ENCODE measurements at places on chromosomes 4 and X.

GRCh38 chr4:184899261-184900134, 73.7 kb upstream of the ACSL1 start:
- DNase-seq, result no peak

- DNase-seq, result no peak
Measured at GRCh38 chrX:21289232-21289631, 85.0 kb upstream of the CNKSR2 start.

GRCh38 chr4:40114206-40114605, 57.6 kb downstream of the N4BP2 start:
- no peak for DNase-seq

DNA sequence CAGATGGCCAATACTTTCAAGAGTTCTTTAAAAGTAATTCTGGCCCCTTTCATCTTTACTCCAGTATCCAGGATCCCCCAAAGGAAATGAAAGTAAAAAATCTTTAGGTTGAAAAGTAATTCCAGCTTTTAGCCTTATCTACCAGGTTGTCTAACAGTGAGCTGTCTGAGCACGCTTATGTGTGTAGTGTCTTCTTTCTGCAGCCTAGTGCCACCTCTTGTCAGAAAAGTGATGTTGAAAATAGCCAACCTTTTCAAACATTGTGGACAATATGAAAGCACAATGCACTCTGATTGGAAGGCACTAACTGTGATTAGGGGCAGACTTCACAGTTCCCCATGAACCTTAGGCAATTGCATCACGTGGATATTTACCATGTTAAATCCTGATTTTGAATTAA, 92.1 kb downstream of the RELL1 start:
- DNase-seq, result no peak

DNA sequence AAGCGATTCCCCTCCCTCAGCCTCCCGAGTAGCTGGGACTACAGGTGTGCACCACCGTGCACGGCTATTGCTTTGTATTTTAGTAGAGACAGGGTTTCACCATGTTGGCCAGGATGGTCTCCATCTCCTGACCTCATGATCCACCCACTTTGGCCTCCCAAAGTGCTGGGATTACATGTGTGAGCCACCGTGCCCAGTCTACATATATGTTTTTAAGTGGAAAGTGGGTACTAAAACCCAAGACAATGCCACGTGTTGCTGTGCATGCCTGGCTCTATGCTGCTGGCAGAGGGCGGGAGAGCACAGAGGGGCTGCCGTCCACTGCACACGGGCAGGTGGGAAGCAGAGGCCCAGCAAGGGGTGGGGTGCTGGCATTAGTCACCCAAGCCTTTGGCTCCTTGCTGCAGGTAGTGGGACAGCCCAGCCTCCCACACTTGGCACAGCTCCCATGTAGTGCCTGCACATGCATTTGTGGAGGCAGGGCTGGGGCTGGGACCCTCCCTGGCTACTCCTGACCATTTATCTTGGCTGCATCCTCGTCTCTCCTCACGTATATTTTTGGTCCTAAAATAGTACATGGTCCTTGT, 3.5 kb downstream of the EMD start:
- DNase-seq, result no peak

DNA sequence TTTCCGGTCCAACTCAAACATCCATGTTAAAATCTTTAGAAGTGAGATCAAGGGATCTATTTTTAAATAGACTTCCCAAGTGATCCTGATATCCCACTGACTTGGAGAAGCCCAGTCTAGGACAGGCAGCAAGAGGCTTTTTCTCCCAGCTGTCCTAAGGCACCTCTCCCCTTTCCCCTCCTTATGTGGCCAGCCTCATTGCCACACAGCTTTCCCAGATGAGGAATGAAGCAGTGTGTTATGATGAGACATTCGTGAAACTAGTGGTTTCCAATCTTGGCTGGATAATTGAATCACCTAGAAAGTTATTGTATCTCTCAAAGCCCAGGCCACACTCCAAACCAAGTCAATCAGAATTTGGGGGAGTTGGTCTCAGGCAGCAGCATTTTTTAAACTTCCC, 16.8 kb upstream of the HSD17B13 start:
- no peak for DNase-seq

DNA sequence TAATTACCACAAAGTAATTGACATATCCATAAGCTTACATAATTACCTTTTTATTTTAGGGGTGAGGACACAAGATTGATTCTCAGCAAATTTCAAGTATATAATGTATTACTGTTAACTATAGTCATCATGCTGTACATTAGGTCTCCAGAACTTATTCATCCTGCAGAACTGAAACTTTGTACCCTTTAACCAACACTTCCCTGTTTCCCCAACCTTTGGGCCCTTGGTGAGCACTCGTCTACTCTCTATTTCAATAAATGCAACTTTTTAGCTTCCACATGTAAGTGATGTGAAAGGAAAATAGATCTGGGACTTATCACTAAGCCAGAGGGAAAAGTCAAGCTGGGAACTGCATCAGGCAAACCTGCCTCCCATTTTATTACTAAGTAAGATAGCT, 33.6 kb upstream of the CCNG2 start:
- DNase-seq, result no peak

- DNase-seq, result no peak
Measured at GRCh38 chrX:18290200-18290599, 64.3 kb downstream of the SCML2 start.

DNA sequence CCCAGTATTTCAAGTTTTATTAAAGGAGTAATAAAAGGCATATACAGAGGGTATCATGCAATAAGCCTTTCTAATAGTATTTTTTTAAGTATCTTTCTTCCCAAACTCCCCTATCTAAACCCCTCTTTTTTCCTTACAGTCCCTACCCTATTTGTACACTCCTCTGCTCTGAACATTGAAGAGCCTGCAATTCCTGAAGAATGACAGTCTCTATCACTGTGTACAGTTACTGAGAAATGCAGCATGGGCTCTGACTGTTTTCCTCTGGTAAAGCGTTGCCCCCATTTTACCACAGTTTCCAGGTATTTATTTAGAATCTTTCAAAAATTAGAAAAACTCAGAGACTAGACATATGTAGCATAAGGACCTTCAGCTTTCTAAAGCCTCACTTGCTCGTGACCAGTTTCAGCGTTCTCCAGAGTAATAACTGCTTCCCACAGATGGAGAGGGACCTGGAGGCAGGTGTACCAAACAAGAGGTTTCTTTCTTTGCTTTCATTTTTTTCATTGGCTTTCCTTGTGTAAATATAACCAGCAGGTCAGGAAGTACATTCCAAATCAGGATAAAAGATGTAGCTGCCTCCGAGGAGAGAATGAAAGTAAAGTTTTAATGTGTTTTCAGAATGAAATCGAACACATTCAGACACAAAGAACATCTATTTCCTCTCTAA, 230.8 kb downstream of the CFAP299 start:
- DNase-seq, result no peak

DNA sequence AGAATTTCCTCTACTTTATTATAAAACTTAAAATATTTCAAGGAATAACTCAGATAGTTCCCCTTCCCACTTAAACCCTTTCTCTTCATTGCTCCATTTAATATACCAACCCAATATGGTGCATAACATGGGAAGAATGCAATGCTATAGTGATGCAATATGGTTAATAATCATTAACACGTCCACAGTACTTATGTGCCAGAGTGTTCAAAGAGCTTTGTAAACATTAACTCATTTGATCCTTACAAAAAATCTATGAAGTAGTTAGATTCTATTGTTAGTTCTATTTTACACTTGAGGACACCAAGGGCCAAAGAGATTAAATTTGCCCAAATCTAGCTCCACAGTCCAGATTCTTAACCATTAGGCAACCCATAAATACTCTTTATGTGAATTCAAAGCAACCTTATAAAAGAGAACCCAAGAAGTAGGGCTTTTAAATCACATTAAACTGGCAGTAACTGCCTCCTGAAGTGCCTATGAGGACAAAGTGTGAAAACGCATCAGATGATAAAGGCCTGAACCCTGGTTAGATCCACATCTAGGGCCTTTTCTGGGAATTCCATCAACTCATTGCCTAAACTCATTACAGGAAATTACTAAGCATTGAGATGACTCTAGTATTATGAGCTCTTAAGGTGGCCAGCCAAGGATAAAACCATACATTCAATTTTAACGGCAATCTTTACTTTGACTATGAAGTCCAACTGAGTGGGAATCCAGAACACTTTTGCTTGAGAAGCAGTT, 94.3 kb downstream of the AREG start:
- no peak for DNase-seq

DNA sequence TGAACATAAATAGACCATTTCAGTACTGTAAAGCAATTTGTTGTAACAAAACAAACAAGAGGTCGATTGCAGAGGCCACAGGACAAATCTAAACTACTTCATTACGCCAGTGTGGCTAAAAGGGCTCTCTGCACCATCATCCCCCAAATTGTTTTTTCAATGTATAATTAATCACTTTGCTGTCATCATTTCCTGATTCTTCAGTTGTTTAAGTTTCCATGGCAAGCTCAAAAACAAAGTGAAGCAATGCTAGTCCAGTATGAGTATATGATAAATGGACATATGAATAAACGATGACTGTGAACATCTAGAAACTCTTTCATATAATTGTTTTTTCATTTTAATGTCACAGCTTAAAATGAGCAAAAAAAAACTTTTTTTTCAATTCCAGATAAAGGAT, 235.4 kb upstream of the FGF13 start:
- DNase-seq, result no peak

DNA sequence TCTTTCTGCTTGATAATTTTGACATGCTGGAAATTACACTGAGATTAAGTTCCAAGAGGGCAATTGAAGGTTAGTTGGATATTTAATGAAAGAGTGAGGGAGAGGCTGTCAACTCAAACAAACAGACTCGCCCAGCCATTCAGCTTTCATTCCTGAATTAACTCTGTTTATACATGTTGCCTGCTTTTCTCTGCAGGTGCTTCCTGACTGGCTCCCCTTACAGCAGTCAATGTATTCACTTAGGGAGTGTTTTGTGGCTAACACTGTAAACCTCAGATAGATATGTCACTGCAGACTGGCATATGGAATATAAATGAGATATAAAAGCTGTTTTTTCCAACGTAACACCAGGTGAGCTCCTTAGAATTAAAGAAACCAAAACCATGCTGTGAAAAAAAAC, 28.7 kb downstream of the TMPRSS11A start:
- DNase-seq, result no peak

- no peak for DNase-seq
Measured at GRCh38 chrX:54173791-54174190, 9.3 kb downstream of the FAM120C start.

GRCh38 chr4:24373704-24374103, 210.7 kb downstream of the DHX15 start:
- no peak for DNase-seq

GRCh38 chr4:173213296-173213695, 44.7 kb downstream of the GALNT7 start:
- DNase-seq, result no peak

DNA sequence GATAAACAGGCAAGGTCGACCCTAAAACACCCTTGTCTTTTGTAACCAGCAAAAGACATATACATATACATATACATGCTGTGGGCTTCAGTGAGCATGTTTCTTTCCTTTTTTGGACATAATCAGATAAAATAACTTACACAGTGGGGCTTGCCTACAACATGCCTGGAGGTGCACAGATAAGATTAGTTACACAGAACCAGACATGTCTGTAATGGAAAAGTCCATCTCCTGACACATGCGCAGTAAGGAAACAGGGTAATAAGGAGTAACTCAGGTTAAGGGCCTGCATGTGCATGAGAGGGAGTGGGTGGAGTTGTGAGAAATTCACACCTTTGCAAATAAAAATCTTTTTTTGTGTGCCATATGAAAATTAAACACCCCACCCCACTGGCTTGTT, 3.4 kb downstream of the UGT2A1 start:
- no peak for DNase-seq

DNA sequence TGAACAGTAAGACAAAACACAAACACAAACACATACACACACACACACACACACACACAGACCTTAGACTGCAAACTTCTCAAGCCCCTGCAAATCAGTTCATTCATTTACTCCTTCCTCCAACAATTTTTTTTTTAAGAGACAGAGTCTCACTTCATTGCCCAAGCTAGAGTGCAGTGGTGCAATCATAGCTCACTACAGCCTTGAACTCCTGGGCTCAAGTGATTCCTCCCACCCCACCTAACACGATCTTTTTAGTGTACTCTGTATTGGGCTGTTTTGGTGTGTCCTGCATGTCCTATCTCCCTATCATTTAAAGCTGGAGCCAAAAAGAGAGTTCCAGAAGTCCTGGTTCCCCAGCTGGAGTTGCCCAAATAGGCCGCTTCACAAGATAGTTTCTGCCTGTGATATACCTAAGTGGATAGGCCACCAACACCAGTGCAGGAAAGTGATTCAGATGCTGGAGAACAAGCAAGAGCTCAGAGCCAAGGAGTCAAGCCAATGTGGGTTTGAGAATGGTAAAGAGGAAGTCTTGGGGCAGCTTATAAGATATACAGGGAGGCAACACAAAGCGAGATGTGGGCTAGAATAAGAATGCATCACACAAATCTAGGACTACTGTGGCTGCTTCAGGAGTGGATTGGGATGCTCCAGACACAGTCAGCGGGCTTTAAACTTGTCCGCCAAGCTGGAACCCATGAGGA, 85.4 kb upstream of the RAPGEF2 start:
- DNase-seq, result no peak

GRCh38 chr4:38065176-38065575, 105.0 kb downstream of the PTTG2 start:
- no peak for DNase-seq

- no peak for DNase-seq
Measured at GRCh38 chr4:155073852-155074251, 134.6 kb upstream of the NPY2R start.

- no peak for DNase-seq
Measured at GRCh38 chrX:128781506-128781905, 729.3 kb upstream of the ACTRT1 start.

- DNase-seq, result no peak
Measured at GRCh38 chrX:37578045-37578444, 6.6 kb downstream of the LANCL3 start.

DNA sequence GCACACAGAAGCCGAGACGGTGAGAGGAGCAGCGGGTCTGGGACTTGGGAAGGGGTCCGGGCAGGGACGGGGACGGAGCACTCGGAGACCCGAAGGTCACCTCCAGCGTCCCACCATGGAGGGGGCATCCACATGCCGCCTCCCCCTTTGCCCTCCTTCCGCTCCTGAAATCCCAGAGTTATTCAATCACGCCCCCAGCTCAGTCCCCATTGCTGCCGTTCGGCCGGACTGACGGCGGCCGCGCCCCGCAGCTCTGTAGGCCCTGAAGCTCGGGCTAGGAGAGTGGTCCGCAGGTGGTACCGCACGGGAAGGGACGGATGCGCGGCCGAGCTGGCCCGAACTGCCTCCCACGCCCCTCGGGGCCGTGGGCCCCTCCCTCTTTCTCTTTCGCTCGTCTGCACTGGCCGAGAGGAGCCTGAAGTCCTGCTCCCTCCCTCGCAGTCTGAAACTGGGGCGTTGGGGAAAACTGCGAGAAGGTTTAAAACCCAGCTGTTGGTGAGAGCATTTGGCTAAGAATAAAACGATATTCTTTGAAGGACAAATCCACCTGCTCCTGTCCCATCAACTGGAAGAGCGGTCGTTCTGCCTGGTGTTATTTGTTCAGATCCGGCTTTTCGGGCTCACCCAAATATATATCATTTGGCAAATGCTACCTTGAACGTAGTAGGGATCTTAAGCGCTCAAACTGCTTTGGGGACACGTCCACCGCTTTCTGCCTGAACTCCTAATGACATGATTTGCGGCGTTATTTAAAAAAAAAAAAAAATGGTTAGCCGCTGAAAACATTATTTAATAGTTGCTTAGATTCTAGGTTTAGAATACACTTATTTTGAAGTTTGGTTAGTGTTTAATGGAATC, 719 bp downstream of the USO1 start:
- peak; percentile 48 for DNase-seq
